ENCODE measurements at places on chromosomes 12 and 14.

GRCh38 chr14:24659916-24660570 lies 26.1 kb upstream of the GZMB start:
- no peak overlapping the region for H3K4me3 ChIP-seq
- no peak for DNase-seq
- H3K36me3 ChIP-seq, result no peaks in the 10 kb centered on the region

GRCh38 chr14:52701223-52701622 lies 5.8 kb upstream of the PSMC6 start:
- peaks cover 3% of the 10 kb centered on the region for H3K4me1 ChIP-seq
- H3K36me3 ChIP-seq, result no peaks in the 10 kb centered on the region
- no peak overlapping the region for H3K27ac ChIP-seq
- peak overlapping the region; percentile 25 for H3K4me3 ChIP-seq

GRCh38 chr14:59293935-59294661 lies 105.6 kb downstream of the DAAM1 start:
- peaks cover 8% of the 10 kb centered on the region for H3K36me3 ChIP-seq
- peaks cover 32% of the 10 kb centered on the region for H3K4me1 ChIP-seq
- H3K27ac ChIP-seq, result no peak overlapping the region
- H3K4me3 ChIP-seq, result no peak overlapping the region
- H3K27me3 ChIP-seq, result no peaks in the 10 kb centered on the region

DNA sequence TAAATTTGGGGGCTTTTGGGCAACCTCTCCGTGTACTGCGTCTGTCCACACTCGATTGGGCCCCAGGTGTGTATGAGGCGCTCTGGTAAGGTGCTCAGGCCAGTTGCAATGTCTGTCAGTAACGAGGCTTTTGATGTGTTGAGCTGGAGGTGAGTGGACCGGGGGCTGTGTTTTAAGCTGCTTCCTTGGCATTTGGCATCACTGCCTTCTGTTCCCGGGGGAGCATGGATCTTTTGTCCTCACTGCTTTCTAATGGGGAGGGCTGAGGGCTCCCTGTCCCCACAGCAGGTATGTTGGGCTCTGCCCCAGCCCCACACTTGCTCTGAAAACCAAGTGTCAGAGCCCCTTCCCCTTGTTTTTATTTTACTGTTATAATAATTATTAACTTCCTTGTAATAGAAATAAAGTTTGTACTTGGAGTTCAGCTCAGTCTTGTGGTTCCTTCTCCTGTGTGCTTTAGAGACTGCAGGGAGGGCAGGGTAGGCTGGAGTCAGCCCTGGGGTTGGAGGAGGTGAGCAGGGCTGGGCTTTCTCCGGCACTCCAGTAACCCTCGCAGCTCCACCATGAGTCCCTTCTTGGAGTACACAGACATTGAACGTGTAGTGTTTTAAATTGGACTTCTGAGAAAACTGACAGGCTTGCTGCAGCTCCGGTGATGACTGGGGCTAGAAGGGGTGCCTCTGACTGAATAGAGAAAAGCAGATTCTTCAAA lies 28.0 kb downstream of the TRAFD1 start:
- peaks cover 3% of the 10 kb centered on the region for H3K4me1 ChIP-seq
- H3K36me3 ChIP-seq, result peaks cover 13% of the 10 kb centered on the region
- H3K4me3 ChIP-seq, result no peak overlapping the region
- peak overlapping the region; percentile 44 for H3K27ac ChIP-seq
- no peak for DNase-seq

- no peak overlapping the region for H3K4me3 ChIP-seq
- H3K36me3 ChIP-seq, result no peaks in the 10 kb centered on the region
- H3K4me1 ChIP-seq, result no peaks in the 10 kb centered on the region
- no peaks in the 10 kb centered on the region for H3K27me3 ChIP-seq
Observed at GRCh38 chr12:18810537-18811253, 72.8 kb downstream of the CAPZA3 start.

- H3K27ac ChIP-seq, result no peak overlapping the region
- H3K36me3 ChIP-seq, result no peaks in the 10 kb centered on the region
- no peak for DNase-seq
Observed at GRCh38 chr14:32692441-32692840, 246.2 kb upstream of the NPAS3 start.

DNA sequence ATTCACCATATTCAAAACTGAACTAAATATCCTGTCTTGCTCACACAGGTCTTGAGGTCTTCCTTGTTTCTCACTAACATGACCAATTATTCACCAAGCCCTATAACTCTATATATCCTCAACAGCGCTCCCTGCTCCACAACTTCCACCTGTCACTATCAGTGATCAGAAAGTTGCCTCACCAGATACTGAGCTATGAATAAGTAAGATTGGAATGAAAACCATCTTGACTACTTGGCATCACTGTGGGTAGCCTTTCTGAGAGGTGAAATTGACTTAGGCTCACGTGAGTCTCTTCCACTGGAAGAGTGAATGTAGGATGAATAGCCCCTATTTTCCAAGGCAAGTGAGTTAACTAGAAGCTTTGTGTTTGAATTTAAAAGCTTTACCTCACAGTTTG lies 167.1 kb downstream of the PIK3C2G start:
- no peaks in the 10 kb centered on the region for H3K36me3 ChIP-seq
- no peak overlapping the region for H3K27ac ChIP-seq
- H3K4me3 ChIP-seq, result no peak overlapping the region

DNA sequence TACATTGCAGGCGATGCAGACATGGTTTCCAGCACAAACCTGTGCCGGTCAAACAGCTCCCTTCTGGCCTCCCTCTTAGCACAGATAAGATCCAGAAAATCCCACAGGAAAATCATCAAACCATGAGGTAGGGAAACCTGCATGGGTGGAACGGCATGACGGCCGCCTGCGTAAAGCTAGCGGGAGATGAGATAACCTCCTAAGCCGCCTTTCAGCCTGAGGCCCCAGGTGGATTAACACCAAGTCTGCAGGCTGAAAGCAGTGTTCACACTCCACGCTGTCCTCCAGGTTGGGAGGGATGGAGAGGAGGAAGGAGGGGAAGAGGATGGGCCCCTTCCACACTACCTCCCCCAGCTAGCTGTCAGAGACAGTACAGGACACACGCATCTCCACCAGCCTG lies 63.8 kb downstream of the TSPAN11 start:
- H3K27me3 ChIP-seq, result peaks cover 16% of the 10 kb centered on the region
- no peaks in the 10 kb centered on the region for H3K36me3 ChIP-seq
- no peaks in the 10 kb centered on the region for H3K4me1 ChIP-seq
- no peak overlapping the region for H3K27ac ChIP-seq

- no peaks in the 10 kb centered on the region for H3K27me3 ChIP-seq
- H3K27ac ChIP-seq, result peak overlapping the region; percentile 100
- DNase-seq, result no peak
Observed at GRCh38 chr12:111426344-111427185, 20.8 kb downstream of the SH2B3 start.

DNA sequence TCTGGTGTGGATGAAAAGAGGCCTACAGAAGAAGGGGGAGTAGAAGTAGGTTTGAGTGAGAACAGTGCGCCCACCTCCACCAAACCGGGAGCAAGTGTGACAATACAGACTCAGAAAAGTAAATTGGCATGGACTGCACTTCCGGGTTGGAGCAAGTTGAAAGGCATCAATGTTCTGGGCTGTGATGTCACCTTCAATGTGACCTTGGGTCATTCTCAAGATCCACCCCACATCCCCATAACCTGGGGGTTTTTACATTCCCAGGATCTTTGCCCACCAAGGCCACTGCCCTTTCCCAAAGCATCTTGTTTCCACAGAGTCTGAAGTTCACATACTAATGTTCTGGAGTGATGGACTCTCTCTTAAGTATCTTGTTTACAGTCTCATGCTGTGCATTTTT lies 5.3 kb upstream of the GZMB start:
- peaks cover 3% of the 10 kb centered on the region for H3K36me3 ChIP-seq
- no peak for DNase-seq
- peaks cover 22% of the 10 kb centered on the region for H3K27me3 ChIP-seq

GRCh38 chr12:45409966-45410365 lies 194.1 kb downstream of the ANO6 start:
- no peak overlapping the region for H3K4me3 ChIP-seq
- H3K27me3 ChIP-seq, result no peaks in the 10 kb centered on the region
- no peak for DNase-seq
- peak overlapping the region; percentile 32 for H3K27ac ChIP-seq

DNA sequence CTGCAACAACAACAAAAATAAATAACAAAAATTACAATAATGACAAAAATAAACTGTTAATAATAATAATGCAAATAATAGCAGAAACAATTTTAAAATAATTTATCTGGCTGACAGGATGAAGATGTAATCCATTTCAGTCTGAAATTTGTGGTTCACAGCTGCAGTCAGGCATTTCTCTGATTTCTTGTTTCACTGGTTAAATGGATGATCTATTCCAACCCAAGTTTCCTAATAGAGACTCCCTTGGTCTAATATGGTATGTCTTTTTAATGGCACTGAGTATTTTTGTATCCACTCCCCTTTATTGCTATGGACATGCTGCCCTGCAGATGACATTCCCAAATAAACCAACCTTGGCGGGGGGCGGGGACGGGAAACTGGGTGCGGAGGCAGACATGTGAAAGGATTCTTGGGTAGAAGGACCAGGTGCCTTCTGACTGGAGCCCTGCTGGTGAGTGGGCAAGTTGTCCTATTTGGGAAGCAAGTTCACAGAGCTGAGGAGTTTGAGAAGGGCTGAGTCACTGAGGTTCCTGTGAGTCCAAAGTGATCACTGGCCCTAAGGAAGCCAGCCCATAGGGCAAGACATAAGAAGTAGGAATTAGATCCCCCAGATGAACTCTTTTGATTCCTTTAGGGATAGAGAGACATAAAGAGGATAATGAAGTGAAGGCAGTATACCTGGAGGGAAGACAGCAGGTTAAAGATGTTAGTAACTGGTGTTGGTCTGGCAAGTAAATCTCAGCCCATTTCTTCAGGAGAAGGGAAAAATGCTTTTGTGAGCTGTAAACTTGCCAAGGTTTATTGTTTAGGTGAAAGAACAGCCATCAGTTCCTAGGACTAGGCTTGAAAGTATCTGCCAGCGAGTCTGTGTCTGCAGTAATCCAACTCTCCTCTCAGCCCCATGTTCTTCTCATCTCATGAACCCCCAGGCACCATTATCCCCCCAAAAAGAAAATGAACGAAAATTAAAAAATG lies 14.5 kb downstream of the FOXG1 start:
- no peak for DNase-seq
- peaks cover 17% of the 10 kb centered on the region for H3K27me3 ChIP-seq
- no peak overlapping the region for H3K4me3 ChIP-seq
- H3K36me3 ChIP-seq, result no peaks in the 10 kb centered on the region

- peaks cover 80% of the 10 kb centered on the region for H3K27me3 ChIP-seq
- peak overlapping the region; percentile 78 for H3K4me3 ChIP-seq
- no peak for DNase-seq
- peaks cover 22% of the 10 kb centered on the region for H3K4me1 ChIP-seq
- peaks cover 18% of the 10 kb centered on the region for H3K36me3 ChIP-seq
Observed at GRCh38 chr12:113473942-113474341, 2.3 kb upstream of the LHX5 start.

DNA sequence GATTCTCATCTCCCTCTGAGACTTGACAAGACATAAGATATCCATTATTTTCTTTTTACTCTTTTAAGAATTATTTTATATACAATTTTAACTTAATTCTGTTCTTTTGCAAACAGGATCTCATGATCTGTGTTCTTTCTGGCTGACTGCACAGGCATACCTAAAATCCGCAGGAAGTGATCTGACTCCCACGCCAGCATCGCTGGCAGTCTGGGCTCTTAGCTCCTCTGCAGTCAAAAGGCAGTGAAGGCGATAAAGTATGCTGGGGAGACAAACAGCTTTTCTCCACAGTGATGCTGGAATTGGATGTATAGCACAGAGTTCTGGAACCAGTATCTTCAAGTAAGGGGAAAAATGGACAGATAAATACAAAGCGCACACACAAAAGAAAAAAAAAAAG lies 52.4 kb downstream of the DICER1 start:
- peaks cover 21% of the 10 kb centered on the region for H3K4me1 ChIP-seq
- H3K27ac ChIP-seq, result no peak overlapping the region
- DNase-seq, result no peak

GRCh38 chr14:95835121-95835730 lies 41.4 kb upstream of the TUNAR start:
- H3K27ac ChIP-seq, result no peak overlapping the region
- peaks cover 20% of the 10 kb centered on the region for H3K27me3 ChIP-seq
- H3K36me3 ChIP-seq, result peaks cover 2% of the 10 kb centered on the region
- no peak for DNase-seq
